ENCODE measurements at places on chromosomes 2 and 18.

DNA sequence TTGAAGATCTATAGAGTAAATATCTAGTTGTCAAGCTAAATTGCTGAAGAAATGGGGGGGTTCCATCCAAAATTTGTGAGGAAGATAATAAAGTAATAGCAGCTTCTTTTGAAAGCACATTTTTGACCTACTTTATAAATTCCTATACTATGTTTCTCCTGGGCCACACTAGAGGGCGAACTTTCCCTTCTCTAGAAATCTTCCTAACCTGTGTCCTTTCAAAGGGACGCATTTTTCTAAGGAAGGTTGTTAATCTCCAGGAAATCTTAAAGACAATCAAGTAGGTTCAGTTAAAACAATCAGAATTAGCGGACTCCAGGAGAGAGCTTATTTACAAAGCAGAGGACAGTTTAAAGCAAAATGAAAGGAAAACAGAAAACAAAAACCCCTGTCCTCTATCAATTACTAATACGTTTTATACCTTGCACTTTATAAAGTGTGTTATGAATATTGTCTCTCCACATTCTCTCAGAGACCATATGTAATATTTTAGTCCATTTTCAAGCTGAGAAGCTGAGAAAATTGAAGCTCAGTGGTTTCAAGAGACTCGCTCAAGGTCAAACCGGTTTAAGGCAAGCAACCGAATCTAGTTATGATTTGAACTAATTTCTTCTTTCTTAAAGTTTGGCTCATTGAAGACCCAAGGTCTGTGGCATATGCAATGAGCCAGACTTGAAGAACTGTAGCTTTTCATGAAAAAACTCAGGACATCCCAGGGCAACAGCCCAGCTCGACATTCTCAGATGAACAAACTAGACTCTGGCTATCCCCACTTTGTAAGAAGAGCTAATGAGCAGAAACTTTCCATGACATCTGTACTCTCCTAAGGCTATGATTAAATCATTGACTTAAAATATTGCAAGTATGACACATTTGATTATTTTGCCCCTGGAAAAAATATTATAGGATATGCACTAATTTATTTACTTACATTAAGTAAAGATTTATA is 273.6 kb downstream of the PAX3 start:
- DNase-seq, result peak; percentile 51

DNA sequence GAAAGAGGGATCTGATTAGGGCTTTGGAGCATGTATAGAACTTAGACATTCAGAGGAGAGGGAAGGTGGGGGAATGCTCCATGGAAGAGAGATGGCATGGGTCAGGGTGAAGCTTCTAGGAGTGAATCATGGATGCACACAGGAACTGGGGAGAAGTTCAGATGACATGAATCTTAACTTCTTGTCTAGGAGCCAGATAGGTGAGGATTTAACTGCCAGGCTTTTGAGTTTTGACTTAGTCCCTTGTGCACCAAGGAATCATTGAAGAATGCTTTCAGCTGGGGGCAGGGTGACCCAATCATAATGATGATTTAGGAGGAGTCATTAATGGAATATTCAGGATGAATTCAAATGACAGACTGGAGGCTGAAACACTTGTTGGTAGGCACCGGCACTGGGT is 48.7 kb downstream of the ACYP2 start:
- no peak for DNase-seq

- DNase-seq, result no peak
Observed at GRCh38 chr2:43759195-43759594, 14.6 kb upstream of the DYNC2LI1 start.

DNA sequence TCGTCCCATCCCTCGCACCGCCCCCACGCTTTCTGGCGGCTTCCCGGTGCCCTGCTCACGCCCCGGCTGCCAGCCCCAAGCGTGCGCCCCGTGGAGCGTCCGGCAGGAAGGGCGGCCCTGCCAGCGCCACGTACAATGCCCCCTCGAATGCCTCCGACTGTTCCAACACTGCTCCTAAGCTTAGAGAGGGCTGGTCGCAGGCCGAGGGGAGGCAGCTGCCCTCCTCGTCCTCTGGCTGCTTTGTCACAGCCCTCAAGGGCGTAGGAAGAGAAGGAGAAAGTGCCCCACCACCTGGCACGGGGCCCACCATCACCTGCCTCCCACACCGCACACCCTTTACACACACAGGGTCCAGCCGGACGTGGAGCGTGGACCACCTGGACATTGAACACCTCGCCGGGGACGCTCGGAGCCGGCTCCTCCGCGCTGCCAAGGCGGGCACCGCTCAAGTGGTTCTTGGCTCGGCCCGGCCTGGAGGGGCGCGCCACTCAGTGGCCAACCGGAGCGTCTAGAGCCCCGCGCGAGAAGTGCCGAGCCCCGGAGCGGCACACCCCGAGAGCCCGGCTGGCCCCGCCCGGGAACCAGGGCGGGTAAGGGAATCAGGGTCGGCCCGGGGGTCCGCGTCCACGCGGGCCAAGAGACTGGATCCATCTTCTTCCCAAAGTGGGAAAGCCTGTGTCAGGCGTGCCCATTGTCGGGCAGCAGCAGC is 830 bp downstream of the DNER start:
- DNase-seq, result peak; percentile 15

- no peak for DNase-seq
Observed at GRCh38 chr2:190136259-190136658, 73.7 kb upstream of the MSTN start.

DNA sequence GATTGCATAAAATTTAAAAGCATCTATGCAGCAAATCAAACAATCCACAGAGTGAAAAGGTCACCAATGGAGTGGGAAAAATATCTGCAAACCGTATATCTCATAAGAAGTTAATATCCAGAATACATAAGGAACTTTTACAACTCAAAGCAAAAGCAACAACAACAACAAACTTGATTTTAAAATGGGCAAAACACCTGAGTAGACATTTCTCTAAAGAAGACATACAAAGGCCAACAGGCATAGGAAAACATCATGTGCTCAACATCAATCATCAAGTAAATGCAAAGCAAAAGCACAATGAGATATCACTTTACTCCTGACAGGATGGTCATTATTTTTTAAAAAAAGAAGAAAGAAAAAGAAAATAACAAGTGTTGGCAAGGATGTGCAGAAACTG is 38.1 kb downstream of the TMEM247 start:
- DNase-seq, result no peak

DNA sequence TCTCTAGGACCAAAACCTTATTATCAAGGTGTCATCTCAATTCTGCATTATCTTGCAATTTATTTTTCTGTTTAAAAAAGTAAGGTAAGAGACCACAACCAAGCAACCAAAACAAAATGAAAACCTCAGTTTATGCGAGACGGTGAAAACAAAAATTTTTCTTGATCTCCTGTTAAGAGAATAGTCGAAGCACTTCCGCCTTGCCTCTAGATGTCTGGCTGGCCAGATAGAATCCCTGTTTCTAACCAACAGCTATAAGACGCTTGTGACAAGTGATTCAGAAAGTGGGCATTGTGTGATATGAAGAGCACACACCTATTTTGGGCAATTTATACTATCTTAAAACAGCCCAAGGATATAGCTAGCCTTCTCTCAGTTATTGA is 51.2 kb downstream of the MGAT5 start:
- DNase-seq, result no peak

DNA sequence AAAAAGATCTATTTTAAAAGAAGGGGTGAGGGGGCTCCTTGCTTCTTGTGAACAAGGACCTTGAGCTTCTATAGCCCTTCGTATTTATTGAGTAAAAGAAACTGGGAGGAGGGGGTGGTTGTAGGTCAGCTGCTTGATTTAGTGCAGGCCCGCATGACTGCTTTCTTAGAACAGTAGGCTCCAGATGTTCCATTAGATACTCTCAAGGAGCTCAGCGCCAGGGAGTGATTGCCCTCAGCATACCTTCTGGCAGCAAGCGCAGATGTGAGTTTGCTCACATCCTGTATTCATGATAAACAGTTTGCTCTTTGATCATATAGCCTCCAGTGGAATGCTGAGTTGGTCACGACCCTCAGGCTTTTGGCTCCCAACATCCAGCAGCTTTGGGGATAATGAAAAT is 108.9 kb upstream of the XPO1 start:
- no peak for DNase-seq

- no peak for DNase-seq
Observed at GRCh38 chr2:140975237-140975636, 1155.6 kb downstream of the LRP1B start.

DNA sequence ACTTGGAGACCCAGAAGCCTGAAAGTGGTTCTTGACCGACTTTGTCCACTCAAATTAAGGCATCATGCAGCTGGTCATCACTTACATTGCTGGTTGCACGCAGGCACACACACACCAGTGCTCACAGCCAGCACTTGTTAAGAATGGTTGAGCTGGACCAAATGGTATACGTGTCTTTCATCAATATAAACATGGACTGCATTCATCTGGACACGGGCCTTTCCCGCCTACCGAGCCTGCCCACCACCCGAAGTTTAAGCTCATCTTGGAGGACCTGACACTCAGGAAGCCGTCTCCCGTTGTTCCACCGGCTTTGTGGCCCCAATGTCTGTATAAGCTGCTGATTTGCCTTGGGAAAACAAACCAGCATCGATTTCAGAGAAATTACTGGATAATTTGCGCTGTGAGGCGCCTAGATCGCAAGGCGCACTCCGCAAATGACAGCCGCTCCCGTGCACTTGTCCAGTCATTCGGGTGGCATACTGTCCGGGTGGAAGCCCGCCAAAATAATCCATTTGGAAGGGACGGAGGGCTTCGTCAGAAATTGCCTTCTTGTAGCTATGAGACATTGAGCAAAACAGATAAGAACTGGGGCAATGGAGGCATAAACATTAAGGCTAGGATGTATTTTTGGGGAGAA is 40.1 kb upstream of the AKAIN1 start:
- DNase-seq, result no peak

GRCh38 chr2:221210686-221211085 is 361.4 kb downstream of the EPHA4 start:
- no peak for DNase-seq

DNA sequence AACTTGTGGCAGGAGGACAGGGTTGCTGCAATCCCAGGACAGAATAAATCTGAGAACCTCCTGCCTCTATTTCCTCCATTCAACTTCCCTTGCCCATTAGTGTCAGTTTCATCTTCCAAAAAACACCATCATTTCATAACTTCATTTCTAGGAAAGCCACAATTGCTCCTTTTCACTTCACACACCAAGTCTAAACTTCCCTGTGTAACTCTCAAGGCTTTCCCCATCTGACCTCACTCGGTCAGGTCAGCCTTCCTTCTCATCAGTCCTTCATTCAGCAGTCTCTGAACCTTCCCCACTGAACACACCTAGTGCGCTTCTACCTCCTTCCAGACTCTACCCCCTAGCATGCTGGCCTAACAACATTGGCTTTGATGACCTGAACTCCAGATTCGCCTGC is 35.8 kb downstream of the TCF7L1 start:
- no peak for DNase-seq

DNA sequence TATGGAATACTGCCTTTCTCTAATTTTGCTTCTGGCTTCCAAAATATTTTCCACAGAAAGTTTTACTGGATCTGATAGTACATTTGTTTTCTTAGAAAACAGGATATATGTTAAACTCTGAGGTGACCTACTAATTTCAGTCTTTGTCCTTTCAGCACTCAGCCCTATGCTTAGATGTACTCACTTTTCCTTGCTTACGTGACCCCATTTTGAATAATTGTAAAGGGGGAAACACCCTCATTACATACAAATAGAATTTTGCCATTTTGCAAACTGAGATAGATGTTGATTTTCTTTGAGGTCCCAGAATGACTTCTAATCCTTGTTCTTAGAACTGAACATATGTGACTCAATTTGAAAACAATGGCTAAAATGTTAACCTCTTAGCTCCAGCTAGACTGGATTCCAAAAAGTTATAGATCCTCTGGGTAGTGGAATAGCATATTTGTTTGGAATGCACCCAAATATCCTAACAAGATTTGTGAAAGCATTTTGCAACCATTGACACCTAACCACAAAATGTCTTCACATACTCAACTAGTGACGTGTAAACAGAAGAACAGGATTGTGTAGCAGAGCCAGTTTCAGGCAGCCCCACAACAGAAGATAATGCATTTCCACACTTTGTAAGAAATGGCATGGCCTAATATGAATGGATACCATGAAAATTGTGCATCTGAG is 44.8 kb upstream of the EHBP1 start:
- DNase-seq, result no peak

DNA sequence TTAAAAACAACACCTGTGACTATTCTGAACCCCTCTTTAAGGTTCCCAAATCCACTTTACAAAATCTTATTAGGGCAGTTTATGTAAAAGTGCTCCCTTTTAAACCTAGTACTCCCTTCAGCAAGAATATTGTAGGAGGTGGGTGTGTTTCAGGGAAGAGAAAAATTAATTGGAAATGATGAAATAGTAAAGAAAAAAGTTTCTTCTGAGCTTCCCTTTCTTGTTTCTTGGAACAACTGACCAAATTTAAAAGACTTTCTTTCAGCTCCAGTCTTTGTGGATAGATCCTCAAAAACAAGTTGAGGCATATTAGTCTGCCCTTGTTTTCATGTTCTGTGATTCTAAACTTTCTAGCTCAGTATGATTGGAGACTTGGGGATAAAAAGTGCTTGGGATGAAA is 3.0 kb downstream of the VWA3B start:
- no peak for DNase-seq

- no peak for DNase-seq
Observed at GRCh38 chr18:13447621-13448334, 229.2 kb downstream of the LDLRAD4 start.

- DNase-seq, result no peak
Observed at GRCh38 chr18:3056311-3056710, 43.4 kb upstream of the LPIN2 start.

Measured in hematopoietic multipotent progenitor cell treated with erythropoietin and hydrocortisone succinate and interleukin-3 and kit ligand, for 6 days (in vitro differentiated cells).